ENCODE measurements at places on chromosomes 13 and 19.

DNA sequence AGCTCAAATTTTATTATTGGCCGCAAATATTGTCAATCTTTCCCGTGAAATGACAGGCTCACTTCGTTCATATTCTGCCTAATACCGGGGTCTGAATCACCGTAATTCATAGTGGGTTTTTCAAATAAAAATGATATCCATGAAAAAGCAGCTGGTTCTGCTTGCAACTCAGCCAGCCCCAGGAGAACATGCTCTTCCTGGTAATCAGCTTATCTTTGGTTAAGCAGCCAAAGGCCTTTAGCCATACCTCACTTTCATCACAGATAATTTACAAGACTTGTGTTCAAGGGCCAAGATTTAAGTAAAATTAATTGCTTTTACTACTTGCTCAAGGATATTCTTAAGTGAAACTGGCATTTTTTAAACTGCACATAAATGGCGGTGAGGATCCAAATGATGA, 22.5 kb downstream of the RNASEH2B start:
- no peak for DNase-seq

DNA sequence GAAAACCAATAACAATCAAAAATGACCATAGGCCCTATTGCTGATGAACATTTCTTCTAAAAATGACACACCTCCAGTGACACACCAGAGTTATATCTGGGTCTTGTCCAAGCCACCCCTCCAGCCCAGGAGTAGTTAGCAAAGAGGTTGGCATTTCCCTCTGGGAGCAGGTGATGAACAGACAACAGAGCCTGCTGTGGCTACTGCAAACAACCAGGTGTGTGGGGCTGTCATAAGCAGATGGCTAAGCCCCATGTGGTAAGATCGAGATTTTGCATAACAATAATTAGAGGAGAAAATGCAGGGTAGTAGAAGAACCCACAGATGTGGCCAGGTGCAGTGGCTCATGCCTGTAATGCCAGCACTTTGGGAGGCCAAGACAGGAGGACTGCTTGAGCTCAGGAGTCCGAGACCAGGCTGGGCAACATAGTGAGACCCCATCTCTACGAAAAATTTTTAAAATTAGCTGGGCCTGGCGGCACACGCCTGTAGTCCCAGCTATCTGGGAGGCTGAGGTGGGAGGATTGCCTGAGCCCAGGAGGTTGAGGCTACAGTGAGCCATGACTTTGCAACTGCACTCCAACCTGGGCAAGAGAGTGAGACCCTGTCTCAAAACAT, 5.0 kb downstream of the XRCC1 start:
- DNase-seq: no peak

DNA sequence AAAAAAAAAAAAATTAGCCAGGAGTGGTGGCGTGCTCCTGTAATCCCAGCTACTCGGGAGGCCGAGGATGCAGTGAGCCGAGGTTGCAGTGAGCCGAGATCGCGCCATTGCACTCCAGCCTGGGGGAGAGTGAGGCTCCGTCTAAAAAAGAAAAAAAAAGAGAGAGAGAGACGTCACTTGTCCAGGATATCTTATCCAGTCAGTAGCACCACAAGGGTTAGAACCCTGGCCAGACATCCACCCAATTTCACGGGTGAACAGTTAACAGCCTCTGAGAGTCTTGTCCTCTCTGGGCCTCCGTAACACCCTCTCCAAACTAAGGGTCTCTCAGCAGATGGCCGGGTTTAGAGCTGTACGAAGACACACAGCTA, 917 bp upstream of the CLPTM1 start:
- DNase-seq: no peak

GRCh38 chr19:3250675-3251074, 26.2 kb downstream of the CELF5 start:
- peak; percentile 33 for DNase-seq

GRCh38 chr13:76929851-76930374, 18.4 kb upstream of the ACOD1 start:
- DNase-seq: no peak

- DNase-seq: no peak
These were observed 6.6 kb upstream of the ZDHHC20 start for GRCh38 chr13:21465710-21466160.

DNA sequence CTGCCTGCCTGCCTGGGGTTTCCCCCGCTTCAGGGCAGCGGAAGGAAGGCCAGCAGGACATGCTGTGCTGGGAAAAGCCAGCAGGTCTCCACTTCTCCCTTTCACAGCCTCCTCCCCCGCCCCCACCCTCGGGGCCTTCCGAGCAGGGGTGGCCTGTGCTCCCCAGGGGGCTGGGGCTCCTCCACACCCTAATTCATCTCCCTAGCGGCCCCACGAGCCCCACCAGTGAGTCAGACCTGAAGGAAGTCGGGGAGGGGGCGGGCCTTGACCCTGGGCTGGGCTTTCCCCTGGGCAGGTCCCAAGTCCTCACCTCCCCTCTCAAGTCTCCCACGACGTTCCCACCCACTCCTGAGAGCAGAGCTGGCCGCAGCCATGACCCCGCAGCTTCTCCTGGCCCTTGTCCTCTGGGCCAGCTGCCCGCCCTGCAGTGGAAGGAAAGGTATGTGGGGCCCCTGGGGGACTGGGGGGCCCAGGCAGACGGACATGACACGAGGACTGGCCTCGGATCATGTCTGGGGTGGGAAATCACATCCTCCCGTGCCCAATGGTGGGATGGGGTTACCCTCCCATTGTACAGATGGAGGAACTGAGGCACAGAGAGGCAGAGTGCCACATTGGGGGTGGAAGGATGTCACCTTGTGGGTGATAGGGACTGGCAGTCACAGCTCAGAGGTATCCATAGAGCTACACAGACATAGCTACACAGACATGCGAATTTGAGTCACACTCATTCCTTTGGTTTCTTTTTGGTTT, at the start of gene EBI3:
TSS of gene EBI3 (plus strand) at position 345 of the 753 bp plus-strand sequence. CDS start at position 373, 28 bp downstream.
- DNase-seq: no peak

DNA sequence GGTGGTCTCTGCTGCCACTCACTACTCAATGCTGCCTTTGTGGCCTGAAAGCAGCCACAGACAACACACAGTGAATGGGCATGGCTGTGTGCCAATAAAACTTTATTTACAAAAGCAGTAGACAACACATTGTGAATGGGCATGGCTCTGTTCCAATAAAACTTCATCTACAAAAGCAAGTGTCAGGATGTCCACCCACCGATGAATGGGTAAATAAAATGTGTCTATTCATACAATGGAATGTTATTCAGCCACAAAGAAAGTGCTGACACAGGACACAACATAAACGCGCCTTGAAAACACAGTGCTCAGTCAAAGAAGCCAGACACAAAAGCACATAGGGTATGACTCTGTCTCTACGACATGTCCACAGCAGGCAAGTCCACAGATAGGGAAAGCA, 20.1 kb downstream of the ZSCAN5A start:
- peak; percentile 75 for DNase-seq

- DNase-seq: no peak
These were observed 9.6 kb downstream of the LRCH1 start for GRCh38 chr13:46562581-46562980.

DNA sequence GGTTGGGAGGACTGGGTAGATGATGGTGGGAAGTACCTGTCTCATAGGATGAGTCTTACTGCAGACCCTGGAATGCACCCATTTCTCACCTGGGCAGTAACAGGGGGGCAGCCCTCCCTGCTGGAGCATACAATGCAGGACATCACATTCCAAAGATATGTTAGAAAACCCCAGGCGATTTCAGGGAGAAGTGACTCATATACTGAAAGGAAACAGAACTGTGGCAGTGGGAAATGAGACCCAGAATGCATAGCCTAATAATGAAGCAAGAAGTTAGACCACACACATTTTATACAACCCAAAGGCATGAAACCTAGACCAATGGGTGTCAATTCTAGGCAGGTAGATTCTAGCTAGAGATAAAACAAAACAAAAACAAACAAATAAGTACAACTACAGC, 402.7 kb downstream of the IRS2 start:
- no peak for DNase-seq

GRCh38 chr19:44878120-44878865, 12.8 kb upstream of the TOMM40 start:
- DNase-seq: no peak

- DNase-seq: no peak
These were observed 7.7 kb downstream of the N4BP2L2 start for GRCh38 chr13:32530841-32531253.

DNA sequence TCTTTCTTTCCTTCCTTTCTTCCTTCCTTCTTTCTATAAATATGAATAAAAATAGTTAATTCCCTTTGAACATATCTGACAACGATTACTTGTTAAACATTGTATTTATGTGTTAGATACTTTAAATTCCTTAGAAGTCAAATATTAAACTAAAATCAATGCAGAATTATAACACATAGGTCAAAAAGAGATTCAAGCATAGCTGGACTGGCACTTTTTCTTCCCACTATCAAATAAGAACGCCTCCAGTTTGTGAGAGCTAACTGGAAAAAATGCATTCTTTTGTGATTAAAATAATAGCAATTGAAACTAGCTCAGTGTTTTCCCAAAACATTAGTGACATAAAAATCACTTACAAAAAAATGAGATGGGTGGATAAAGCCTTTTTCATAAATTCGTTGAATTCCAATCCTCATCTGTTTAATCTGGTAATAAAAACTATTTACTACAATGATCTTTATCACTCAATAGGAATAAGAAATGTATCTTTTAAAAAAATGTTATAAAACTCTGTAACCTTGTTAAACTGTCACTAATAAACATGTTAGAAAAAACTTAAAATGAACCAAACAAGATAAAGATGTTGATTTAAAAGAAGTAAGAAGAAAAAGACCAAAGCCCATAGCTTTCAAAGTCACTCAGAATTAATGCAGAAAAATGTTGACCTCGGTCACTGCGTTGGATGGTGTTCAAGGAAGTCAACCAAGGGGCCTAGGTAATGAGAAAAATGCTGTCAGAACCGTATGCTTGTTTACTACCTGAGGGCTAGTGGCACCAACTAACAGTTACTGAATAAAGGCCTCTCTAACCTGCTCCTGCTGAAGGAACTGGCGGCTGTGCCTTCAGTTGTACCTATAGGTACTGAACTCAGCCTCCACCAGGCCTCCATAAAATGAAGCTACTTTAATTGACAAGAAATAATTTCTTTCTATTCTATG, 1039.5 kb upstream of the SLC10A2 start:
- no peak for DNase-seq

DNA sequence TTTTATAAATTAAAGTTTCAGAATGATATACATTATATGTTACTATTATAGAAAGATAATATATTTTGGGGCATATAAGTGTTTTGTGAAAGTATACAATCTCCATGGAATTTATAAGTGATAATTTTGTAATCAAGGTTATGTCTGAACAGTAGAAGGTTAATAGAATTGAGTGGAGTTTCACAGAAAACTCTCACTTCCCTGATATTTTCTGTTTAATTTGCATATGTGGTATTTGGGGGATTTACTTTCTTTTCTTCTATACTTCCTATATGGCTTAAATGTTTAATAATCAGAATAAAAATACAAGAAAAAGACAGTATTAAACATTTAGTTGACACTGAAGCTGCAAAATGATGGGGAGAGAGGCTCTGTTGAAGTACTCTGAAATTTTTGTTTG, 848.5 kb downstream of the DACH1 start:
- no peak for DNase-seq

- no peak for DNase-seq
These were observed 6.8 kb upstream of the DNAAF3 start for GRCh38 chr19:55173186-55173713.

GRCh38 chr13:28640861-28641599, 17.9 kb upstream of the POMP start:
- DNase-seq: no peak

GRCh38 chr19:23346696-23347095, 48.6 kb downstream of the ZNF91 start:
- no peak for DNase-seq

- no peak for DNase-seq
These were observed 87.4 kb upstream of the UFM1 start for GRCh38 chr13:38262211-38262610.

- DNase-seq: peak; percentile 42
These were observed 1591.5 kb downstream of the PCDH9 start for GRCh38 chr13:65638572-65639168.

GRCh38 chr19:10553943-10554381, 10.3 kb downstream of the ATG4D start:
- no peak for DNase-seq

- DNase-seq: no peak
These were observed 49.6 kb upstream of the MED4 start for GRCh38 chr13:48144413-48145035.

Data from COLO829 (cell line).